ENCODE measurements at places on chromosomes 16 and 17.

DNA sequence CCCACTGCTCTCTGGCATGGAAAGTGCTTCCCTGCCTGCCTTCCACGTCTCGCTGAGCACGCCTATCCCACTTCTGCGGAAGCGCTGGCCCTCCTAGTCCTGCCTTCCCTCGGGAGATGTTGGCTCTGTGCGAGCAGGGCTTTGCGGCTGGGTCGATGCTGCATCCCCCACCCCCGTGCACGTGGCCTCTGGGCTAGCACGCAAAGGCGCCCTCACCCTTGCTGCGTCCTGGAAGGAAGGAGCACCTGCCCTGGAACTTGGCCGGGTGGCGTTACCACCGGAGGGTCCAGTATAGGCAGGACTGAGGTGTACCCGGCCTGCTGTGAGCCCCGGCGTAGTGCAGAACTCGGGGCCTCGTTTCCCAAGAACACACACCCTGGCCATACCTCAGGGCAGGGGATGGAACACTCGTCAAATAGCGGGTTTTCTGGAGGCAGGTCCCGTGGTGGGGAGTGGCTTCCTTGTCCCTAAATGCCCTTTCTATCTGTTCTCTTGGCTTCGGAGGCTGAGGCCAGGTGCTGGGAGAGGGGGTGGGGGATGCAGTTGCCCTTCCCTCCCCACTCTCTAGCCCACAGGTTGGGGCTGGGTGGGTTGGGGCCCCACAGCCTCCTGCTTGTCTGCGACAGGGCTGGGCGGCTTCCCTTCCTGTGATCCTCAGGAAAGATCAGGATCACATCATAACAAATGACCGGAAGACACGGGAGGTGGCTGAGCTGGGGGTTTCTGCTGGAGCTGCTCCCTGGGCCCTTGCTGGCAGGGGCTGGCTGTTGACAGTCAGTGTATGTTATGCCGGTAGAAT lies 17.4 kb downstream of the BAIAP2 start:
- no peak for DNase-seq

- no peak for DNase-seq
These were observed 104.4 kb downstream of the NTN1 start for GRCh38 chr17:9125722-9126121.

DNA sequence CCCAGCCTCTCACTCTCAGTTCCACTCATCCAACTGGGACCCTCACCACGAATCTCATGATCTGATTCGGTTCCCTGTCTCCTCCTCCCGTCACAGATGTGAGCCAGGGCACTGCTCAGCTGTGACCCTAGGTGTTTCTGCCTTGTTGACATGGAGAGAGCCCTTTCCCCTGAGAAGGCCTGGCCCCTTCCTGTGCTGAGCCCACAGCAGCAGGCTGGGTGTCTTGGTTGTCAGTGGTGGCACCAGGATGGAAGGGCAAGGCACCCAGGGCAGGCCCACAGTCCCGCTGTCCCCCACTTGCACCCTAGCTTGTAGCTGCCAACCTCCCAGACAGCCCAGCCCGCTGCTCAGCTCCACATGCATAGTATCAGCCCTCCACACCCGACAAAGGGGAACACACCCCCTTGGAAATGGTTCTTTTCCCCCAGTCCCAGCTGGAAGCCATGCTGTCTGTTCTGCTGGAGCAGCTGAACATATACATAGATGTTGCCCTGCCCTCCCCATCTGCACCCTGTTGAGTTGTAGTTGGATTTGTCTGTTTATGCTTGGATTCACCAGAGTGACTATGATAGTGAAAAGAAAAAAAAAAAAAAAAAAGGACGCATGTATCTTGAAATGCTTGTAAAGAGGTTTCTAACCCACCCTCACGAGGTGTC lies 26.6 kb downstream of the STH start:
- DNase-seq: no peak

DNA sequence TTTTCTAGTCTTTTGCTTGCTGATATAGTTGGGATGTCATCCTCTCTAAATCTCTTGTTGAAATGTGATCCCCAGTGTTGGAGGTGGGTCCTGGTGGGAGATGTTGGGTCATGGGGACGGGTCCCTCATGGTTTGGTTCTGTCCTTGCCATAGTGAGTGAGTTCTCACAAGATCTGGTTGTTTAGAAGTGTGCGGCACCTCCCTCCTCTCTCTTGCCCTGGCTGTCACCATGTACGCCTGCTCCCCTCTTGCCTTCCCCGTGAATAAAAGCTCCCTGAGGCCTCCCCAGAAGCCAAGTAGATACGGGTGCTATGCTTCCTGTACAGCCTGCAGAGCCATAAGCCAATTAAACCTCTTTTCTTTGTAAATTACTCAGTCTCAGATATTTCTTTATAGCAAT lies 15.2 kb downstream of the IL4R start:
- no peak for DNase-seq

GRCh38 chr16:20611350-20611902 lies 35.3 kb upstream of the ACSM2B start:
- no peak for DNase-seq

GRCh38 chr17:21152731-21153130 lies 26.0 kb downstream of the DHRS7B start:
- peak; percentile 72 for DNase-seq

DNA sequence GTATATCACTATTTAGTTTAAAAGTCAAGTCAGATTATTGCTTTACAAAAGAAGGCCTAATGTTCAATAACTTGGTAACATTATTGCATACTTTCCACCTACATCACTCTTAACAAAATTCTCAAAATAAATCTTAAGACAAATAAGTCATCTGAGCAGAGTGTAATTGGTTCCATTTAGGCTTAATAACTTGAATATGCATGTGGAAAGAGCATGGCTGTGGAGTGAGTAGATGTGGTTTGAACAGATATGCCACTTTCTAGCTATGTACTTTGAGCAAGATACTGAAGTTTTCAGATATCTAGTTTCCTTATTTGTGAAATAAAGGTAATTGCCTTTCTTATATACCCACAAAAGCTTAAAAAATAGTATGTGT lies 6.7 kb upstream of the EVI2A start:
- no peak for DNase-seq

DNA sequence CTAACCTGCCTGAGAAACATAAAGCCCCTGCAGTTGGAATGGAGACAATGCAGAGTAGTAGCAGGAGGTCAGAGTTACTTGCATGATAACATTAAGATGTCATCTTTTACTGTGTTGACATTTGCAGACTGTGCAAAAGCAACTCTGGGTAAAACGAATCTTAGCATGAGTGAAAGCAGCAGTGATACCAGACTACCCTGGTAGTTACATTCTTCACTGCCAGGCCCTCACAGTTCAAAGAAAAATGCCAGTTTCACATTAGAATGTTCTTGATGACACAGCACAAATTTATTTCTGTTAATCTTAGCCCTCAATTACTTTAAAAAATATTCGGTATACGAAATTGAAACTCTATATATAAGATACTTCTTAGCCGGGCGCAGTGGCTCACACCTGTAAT lies 12.2 kb downstream of the MPHOSPH6 start:
- DNase-seq: no peak

- no peak for DNase-seq
These were observed 7.0 kb downstream of the MT2A start for GRCh38 chr16:56615353-56615752.

GRCh38 chr16:19005561-19006445 lies 22.1 kb downstream of the TMC7 start:
- DNase-seq: no peak

- DNase-seq: no peak
These were observed 12.0 kb upstream of the SLC16A5 start for GRCh38 chr17:75075597-75076336.

DNA sequence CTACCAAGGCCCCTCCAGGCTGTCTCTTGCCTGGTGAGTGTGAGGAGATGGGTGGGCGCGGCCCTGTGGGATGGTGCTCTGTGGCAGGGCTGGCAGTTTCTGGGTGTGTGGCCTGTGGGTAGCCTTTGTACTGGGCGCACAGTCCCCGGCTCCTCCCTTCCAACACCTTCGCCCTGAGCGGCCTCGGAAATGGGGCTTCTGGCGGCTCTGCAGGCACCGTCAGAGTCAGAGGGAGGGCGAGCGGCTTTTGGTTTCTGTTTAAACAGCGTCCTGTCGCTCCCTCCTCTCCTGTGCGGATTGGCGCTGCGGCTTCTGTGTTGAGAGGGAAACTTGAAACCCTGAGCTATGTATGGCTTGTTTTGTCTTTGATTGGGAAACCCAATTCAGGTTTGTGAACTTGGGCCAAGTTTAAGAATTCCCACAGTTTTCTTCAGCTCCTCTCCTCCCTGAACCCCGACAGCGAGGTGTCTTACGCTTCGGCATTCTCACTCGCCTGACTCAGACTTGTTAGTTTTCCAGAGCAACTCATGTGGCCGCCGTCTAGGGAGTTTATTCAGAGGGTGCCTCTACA lies 8.3 kb upstream of the ZNF750 start:
- no peak for DNase-seq

GRCh38 chr16:24758373-24758772 lies 28.9 kb downstream of the TNRC6A start:
- DNase-seq: no peak

DNA sequence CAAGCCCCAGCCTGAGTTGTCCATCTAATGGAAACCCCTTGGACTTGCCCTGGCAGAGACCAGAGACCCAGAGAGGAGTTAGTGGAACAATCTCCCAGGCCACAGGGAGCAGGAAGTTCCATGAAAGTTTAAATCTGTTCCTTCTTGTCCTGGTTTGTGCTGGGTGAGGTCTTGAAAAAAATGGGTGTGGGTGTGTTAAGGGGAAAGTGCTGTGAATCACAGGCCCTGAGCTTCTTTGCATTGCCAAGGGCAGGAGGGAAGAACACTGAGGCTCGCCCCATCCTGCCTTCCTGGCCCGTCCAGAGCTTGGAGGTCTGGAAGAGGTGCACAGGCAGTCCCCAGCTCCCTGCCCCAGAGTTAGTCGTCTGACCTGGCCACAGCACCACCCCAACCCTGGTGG lies 2.3 kb downstream of the ADORA2B start:
- no peak for DNase-seq

GRCh38 chr16:75617121-75617520 lies 6.0 kb downstream of the ADAT1 start:
- DNase-seq: no peak

DNA sequence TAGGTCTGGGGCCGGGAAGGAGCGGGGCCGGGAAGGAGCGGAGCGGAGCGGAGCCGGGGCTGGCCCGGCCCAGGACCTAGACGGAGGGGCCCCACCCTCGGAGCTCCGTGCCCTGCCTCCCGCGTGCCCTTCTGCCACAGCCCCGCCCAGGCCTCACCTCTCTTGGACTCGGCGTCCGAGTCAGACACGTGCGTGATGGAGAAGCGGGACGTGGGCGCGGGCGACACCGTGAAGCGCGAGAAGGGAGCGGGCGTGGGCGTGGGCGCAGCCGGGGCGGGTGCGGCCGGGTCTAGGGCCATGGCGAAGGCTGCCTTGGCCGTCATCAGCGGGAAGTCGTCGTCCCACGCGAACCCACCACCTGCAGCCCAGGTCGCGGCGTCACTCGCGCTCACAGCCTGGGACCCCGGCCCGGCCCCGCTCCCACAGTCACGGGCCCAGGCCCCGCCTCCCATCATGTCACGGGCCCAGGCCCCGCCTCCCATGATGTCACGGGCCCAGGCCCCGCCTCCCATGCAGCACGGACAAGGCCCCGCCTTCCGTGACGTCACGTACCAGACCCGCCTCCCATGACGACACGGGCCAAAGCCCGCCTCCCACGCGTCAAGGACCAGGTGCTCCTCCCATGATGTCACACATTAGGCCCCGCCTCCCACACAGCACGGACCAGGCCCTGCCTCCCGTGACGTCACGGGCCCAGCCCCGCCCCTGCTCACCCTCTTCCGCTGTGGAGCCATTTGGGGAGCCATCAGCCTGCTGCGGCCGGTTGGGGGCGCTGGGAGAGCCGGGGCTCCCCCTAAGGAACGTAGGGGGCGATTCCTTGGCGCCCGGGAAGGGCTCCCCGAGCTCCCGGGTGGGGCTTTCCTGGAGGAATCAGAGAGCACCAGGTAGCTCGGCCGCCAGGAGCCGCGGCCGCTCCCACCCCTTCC lies 45.8 kb upstream of the PVALEF start:
- DNase-seq: no peak

GRCh38 chr17:44005527-44006271 lies 1.3 kb downstream of the NAGS start:
- no peak for DNase-seq

DNA sequence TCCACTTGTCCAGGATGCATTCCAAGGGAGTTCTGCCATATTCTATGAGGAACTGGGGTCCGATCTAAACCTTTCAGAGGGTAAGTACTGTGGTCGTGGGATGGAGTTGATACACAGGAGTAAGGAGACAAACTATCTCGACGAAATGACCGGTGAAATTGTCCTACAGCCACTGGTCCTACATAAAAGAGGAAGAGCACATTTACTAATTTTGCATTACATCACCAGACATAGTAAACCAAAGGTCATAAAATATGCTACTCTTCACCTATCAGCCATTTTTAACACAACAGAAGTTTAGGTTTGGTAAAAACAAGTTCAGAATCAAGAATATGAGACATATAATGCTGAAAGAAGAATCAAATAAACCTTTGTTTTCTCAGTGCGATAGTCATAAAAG lies 8.1 kb downstream of the HSF5 start:
- DNase-seq: no peak
